Lung (tissue), 17 donors: ENCODE measurements at places on chromosomes 4 and X. TPM values are rescaled to one million over a fixed set of nuclear protein-coding genes. Genes with fewer than 3 reads are reported as not detected.

MAGEA9B gene
- total RNA-seq = not detected

SLC30A9 gene
- total RNA-seq = 68.5 TPM

CACNA1F gene
- total RNA-seq = 0.55 TPM

FGD1 gene
- 3.6 TPM for total RNA-seq

IL1RAPL1 gene
- 2.2 TPM for total RNA-seq

ARR3 gene
- total RNA-seq = not detected

DMP1 gene
- total RNA-seq = not detected
